ENCODE measurements at places on chromosomes 3 and 15.

GRCh38 chr3:56413911-56414310 lies 54.4 kb downstream of the ERC2 start:
- DNase-seq: no peak

GRCh38 chr3:53102601-53103147 lies 27.6 kb downstream of the RFT1 start:
- no peak for DNase-seq

- DNase-seq: no peak
Observed at GRCh38 chr3:188197388-188197847, 43.5 kb downstream of the LPP start.

DNA sequence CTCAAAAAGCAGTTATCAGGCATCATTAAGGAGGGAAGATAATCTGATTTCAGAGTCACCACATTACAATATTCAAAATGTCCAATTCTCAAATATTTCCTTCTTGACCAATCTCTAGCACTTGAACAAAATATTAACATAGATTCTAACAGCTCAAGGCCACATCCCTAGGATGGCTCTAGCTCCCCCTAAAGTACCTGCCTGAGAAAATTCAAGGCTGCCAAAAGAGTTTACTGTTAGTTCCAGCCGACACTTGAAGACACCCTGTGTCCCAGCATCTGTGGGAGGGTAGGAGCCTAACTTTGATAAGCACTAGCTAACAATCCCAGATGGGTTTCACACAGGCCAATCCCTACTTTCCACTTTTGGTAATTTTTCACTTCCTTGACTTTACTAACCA lies 10.4 kb downstream of the NSMCE3 start:
- no peak for DNase-seq

GRCh38 chr15:70111203-70112073 lies 13.7 kb upstream of the TLE3 start:
- DNase-seq: peak; percentile 73

GRCh38 chr3:171108066-171108465 lies 81.5 kb upstream of the SLC2A2 start:
- no peak for DNase-seq

DNA sequence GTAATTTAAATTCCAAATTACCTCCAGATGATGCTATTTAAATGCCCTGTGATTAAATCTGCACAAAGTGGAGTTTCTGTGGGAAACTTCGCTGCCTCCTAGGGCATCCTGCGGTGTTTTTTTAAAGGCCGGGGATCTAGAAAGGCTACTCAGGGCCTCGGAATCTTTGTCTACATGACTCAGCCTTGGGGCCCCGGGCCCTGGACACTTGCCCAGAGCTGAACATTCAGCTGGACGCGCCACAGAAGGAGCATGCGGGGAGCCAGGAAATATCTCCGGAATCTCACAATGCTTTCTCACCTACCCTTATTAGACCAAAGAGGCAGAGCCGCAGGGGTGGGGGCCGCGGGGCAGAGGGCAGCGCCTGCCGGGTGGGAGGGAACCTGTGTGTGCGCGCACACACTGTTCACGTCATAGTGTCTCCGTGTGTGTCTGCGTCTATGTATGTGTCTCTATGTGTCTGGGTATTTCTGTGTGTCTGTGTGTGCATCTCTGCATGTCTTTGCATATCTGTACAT lies 145.5 kb upstream of the TPM1 start:
- DNase-seq: no peak

GRCh38 chr3:73624017-73624820 lies 522 bp downstream of the PDZRN3 start:
- DNase-seq: peak; percentile 37

- no peak for DNase-seq
Observed at GRCh38 chr3:192336286-192336685, 391.1 kb downstream of the FGF12 start.

DNA sequence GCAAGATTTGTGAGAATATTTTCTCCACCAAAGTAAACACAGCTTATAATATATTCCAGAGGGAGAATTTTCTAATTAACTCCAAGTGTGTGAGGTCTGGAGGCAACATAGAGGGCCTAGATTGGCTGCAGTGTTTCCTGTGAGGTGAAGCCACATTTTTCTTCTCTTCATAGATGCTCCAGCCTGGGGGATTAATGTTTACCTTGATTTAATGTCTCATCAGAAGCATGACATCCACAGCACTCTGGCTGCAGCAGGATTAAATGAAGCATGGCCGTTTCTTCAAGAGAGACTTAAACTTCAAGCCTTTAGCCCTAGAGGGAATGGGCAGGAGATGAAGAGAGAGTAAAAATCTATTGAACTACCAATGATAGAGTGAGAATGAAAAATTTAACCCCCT lies 137.9 kb upstream of the ZBTB20 start:
- no peak for DNase-seq

DNA sequence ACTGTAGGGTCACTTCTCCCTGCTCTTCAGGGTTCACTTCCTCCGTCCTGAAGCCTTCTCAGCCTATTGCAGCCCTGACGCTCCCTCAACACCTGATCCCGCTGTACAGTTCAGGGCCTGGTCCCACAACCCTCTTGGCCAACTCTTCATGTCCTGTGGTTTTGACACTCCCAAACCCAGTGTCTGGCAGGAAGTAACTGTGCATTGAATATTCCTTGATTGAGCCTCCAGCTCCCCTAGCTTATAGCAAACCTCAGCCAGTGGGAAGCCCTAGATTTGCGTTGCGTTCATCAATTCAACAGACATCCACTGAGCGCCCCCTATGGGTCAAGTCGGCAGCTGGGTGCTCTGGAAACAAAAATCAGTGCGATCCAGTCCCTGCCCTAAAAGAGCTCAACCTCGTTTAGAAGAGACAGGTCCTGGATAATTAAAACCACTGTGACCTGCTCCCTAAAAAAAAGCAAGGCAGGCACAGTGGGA lies 13.5 kb downstream of the UBAP1L start:
- DNase-seq: peak; percentile 34

- DNase-seq: no peak
Observed at GRCh38 chr15:37107071-37107743, 6.9 kb upstream of the MEIS2 start.

- no peak for DNase-seq
Observed at GRCh38 chr3:78974181-78974790, 793.5 kb downstream of the ROBO1 start.

DNA sequence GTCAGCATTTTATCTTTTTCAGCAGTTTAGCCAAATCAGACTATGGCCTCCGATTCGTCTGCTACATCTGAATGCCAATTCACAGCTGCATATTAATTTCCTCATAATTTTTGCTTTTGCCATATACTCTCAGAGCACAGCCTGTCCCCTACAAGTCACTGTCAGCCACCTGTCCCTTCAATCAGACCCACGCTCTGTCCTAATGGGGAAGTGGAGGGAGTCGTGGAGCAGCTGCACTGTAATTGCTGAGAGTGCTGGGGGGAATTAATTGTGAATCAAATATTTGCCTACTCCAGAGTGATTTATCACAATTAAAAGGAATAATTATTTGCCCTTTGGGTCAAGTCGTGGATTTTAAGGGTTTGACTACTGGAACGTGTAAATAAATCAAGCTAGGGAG lies 75.5 kb downstream of the EBLN2 start:
- DNase-seq: no peak

DNA sequence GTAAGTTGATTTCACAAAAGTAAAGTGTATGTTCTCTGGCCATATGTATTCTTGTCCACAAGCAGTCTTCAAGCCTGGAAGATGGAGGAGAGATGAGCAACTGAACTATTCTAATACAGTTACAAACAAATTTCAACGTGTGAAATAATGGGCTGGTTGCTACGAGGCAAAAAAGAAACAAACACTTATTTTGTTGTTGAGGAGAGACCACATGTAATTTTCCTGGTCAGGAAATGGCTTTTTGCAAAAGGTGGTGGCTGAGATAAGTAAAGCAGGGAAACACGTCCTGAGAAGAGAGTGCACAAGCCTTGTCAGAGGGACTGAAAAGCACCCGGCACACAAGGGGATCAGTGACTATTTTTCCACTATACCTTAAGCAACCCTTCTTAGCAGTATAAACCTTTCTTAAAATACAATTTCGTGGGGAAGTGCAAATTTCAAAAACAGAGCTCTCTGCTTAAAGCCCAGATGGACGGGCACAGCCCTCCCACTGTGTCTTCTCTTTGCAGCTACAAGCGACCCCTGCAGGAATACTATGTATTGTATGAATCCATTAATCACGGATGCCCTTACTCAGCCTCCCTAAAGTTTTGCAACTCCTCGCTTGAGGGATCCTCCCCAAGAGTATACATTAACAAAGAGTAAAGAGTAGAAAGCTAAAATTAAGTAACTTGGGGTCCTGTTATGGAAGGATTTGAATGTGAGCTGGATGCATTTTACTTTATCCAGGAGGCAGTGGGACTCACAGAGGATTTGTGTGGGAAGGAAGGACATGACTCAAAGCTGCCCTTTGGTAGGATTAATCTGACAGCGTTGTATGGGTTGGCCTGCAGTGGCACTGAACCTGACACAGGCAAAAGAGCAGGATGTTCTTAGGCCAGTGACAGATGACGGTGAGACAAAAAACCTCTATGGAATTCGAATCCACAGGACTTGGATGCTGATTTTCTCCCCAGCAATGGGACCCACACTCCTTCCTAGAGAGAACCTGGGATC lies 253.7 kb downstream of the IL5RA start:
- no peak for DNase-seq

- DNase-seq: no peak
Observed at GRCh38 chr15:90240856-90241255, 6.8 kb downstream of the GDPGP1 start.

DNA sequence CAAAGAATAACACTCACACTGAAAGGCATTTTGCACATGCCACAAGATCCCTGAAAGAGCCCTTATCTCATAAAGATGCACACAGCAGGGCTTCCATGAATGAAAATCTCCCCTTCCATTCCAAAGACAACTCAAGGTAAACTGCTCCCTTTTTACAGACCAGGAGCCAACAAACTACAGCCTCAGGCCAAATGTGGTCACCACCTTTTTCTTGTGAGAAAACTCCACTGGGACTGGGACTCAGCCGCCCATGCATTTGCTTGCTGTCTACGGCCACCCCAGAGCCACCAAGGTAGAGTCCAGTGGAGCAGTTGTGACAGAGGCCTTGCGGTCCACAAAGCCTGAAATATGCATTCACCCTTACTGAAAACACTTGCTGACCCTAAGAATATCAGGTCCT lies 334.8 kb downstream of the OCA2 start:
- no peak for DNase-seq

GRCh38 chr15:48413304-48413703 lies 82.1 kb downstream of the DUT start:
- DNase-seq: no peak

- no peak for DNase-seq
Observed at GRCh38 chr3:64094713-64095079, 71.4 kb upstream of the PSMD6 start.

DNA sequence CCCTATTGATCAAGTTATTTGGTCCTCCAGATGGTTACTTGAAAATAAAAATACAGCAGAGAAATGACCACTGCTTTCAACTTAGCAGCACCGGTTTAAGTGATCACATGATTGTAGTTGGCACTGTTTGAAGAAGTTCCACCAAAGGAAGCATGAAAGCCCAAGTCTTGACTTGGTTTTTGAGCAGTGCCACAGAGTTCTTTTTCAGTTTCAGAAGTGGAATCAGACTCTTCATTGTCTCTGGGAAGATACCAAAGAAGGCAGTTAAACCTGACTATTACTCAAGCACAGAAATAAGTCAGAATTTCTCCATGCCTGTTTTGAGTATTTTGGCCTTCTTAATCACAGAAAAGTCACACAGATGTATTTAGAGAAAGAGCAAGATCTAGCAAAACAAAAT lies 66.7 kb downstream of the BBX start:
- no peak for DNase-seq

DNA sequence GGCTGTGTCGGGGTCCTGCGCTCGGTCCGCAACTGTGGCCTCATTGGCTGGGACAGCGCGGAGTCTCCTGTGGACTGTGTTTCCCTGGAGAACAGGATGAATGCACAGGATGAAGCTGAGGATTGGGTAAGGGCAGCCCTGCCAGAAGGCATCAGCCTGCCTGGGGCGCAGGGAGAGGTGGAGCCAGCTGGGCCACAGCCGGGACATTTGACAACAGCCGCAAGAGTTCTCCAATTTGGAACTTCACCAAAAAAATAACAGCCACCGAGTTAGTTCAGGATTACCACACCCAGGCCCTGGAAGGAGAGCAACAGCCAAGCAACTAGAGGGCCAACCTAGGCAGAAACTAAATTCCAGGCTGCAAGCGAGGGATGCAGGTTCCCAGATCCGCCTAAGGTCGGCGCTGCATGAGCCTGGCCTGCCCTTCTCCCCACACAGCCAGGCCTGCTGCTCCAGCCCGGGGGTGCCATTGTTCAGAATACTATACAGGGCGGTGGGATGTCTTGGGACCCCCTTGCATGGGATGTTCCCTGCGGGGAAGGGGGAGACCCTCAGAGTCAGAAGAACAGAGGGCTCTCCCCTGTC lies 229.3 kb downstream of the OCA2 start:
- DNase-seq: no peak

- no peak for DNase-seq
Observed at GRCh38 chr3:132622761-132623160, 25.7 kb downstream of the ACKR4 start.

- DNase-seq: no peak
Observed at GRCh38 chr3:139173372-139174108, 128.8 kb upstream of the PRR23C start.

DNA sequence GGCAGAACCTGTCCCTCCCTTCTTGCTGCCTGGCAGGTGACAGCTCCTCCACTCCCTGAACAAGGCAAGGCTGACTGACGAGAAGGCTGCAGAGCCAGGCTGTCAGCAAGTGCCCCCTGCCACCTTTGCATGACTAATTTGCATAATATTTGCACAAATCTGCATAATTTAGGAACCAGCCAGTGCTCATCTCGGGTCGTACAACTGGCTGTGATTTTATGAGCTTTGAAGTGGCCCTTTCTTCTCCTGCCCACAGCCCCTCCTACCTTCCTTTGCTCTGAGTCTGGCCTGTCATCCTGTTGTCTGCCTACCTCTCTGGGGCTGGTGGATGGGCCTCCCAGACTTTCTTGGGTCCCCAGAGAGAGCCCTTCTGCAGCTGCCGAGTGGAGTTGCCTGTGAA lies 58.9 kb downstream of the LINGO1 start:
- no peak for DNase-seq

DNA sequence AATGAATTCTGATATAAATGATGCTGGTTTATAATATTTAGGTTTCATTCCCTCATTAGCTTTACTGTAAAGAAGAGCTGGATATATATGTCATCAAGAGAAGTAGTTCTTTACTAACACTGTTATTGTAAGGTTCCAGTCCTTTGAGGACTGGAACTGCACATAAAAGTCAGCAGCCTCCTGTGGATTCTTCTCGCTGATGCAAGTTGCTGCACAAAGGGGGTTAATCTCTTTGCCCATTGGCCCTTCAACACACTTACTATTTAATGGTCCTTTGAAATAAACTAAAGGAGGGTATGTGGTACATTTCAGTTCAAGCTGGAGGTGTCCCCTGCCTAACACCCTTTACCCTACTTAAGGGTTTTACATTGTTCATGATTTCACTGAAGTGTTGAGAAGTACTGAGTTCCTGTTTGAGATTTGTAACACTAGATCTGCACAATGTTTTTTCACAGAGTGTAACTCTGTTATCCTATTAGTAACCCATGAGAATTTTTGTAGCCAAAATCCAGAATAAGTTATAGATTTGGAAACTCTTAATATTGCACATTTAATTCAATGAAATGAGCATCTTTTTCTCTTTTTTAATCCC lies 43.9 kb downstream of the NR2C2 start:
- peak; percentile 25 for DNase-seq

GRCh38 chr3:157647820-157648219 lies 144.6 kb upstream of the VEPH1 start:
- no peak for DNase-seq

All from NCI-H345 (cell line).